ENCODE measurements at places on chromosomes 7 and 10.

DNA sequence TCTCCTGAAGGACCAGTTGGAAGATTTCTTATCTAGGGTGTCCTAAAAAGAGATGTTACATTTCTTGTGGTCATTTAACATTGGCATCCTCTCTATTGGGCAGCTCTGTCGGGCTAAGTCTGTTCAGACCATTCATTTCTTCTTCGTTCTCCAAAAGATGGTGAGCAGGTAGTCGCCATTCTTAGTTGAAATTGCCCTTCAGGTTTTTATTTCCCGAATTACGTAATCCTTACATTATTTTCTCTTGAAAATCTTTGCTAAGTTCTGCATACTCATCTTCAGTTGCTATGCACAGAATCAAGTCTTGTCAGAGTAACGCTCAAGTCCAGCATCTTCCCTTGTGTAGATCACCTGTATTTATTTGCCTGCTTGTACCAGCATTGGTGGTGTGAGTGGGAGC is 53.6 kb downstream of the DAGLB start:
- no peak for DNase-seq

GRCh38 chr10:102628451-102628911 is 15.8 kb upstream of the TRIM8 start:
- no peak for DNase-seq

GRCh38 chr7:129909669-129910068 is 43.1 kb downstream of the UBE2H start:
- no peak for DNase-seq

DNA sequence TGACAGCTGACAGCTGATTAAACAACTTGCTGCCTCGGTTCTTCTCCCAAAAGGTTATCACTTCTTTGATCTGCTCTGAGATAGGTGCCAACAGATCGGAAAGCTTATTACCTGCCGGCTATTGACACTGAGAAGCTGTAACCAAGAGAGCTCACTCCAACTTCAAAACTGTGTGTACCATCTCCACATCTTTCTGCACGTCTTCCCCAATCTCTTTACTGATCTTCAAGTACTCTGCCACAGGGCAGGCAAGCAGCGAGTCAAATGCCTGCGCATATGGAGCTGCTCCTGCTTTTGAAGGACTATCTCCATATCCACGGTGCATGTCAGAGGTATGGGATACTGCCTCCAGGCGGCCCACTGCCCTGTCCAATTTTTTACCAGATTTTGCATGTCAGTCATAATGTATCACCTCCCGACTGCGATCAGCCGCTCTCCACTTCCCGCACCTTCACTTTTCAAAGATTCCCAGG is 352 bp upstream of the ZNF485 start:
- no peak for DNase-seq
